ENCODE measurements at places on chromosomes 6 and 20.

DNA sequence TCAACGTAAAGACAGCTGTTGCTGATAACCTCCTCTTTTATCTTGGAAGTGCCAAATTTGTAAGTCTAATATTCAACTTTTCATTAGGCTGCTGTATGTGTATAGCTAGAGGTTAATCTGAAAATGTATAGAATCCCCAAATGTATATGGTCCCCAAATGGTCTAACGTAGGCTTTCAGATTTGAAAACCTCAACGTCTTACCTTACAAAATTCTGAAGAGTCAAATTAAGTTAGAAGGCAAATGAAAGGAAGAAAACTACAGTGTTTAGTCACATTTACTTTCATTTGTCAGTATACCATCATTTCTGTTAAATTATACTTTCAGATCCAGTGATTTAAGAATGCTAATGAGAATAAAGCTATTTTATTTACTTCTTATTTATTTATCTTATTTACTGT lies 256.9 kb downstream of the ARHGAP18 start:
- DNase-seq = no peak

DNA sequence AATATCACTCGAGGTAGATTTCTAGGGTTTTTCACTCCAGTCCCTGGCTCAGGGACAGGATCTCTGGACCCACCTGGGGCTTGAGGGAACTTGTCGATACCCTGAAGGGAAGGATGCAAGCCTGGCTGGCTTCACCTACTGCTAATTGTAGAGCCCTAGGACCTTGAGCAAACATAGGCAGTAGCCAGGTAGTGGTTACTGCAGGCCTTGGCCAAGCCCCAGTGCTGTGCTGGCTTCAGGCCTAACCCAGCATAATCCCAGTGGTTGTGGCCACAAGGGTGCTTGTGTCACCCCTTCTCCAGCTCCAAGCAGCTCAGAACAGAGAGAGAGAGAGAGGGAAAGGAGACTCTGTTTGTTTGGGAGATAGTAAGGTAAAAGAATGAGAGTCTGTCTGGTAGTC lies 5.8 kb upstream of the MCM9 start:
- no peak for DNase-seq

DNA sequence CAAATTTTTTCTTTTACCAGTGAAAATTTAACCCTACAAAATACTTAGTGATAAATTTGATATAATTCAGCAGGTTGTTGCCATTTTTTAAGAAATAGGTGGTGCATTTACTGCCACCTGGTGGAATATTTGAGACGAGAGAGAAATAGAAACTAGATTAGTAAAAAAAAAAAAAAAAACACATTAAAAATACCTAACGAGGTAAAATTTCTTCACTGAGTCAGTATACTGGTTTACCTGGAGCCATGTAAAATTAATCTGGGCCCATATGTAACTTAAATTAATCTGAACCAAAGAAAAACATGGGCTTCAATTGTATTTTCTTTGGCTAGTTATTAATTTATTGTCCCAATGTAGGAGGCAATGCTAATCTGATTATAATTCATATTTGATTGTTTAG lies 520.8 kb downstream of the EPM2A start:
- DNase-seq = no peak

DNA sequence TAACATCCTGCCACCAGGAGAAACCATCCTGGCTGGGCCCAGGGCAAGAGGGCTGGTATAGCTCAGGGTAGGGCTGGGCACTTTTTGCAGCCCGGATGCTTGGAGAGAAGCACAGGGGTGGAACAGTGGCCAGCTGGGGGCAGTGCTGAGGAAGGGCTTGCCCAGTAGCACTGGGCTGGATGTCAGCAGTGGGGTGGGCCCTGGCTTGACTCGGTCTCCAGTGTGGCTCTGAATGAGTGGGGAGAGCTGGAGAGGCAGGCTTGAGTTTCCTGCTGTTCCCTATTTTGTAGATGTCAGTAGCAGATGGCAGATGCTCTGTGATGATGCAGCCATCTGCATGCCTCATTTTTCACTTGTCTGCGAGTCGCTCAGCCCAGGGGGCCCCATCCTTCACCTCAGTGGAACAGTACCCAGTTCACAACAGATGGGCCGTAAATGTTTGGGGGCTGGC lies 56.3 kb upstream of the TULP1 start:
- peak; percentile 83 for DNase-seq

- no peak for DNase-seq
Measured at GRCh38 chr20:4299773-4300172, 284.4 kb upstream of the RNF24 start.

- DNase-seq = no peak
Measured at GRCh38 chr6:11404838-11405237, 132.7 kb upstream of the TMEM170B start.

GRCh38 chr6:1482381-1483166 lies 93.2 kb downstream of the FOXF2 start:
- no peak for DNase-seq

- no peak for DNase-seq
Measured at GRCh38 chr6:15842727-15843117, 179.9 kb upstream of the DTNBP1 start.

DNA sequence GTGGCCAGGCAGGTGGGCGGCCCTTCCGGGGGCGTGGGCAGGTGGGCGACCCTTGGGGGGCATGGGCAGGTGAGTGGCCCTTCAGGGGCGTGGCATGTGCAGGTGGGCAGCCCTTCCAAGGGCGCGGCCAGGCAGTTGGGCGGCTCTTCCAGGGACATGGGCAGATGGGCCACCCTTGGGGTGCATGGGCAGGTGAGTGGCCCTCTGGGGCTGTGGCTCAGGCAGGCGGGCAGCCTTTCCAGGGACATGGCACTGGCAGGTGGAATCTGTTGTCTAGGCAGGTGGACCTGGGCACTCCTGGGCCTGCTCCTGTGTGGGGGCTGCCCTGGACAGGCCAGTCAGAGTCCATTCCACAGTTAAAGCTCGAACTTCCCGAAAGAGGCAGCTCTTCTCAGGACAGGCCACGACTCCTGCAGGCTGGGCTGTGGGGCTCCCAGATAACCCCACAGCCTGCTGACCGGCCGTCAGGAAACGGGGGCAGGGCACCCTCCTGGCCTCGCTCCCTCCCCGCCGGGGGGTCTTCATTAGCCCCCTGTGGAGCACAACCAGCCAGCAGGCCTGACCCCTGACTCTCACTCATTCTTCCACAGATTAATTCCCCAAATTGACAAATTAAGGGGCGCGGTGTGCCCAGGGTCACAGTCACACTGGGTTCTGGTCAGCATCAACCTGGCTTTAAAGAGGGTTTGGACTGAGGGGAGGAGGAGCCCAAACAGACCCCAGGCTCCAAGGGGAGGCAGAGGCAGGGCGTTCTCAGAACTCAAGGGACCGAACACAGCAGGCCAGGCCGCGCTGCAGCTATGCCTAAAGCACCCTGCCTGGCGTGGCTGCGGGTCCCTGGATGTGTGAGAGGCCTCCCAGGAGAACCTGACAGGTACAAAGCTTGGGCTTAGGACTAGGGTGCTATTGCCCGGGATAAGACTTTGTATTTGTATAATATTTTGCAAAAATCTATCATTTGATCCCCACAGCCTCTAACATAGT lies 130.0 kb downstream of the DLL1 start:
- no peak for DNase-seq

DNA sequence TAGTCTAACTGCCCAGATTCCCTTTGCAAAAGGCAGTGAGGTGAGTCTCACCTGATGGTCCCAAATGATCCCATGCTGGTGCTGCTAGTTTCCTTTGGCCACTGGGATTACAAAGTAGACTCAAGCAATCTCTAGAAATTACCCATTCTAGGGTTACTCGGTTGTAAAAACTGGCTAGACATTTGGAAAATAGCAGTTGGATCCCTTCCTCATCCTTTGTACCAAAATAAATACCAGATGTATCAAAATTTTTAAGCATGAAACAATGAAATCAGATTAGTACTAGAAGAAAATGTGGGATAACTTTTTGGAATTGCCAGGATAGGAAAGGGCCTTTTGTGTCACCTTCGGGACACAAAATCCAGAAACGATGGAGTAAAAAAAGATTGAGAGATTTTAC lies 112.9 kb upstream of the TOP1 start:
- no peak for DNase-seq

DNA sequence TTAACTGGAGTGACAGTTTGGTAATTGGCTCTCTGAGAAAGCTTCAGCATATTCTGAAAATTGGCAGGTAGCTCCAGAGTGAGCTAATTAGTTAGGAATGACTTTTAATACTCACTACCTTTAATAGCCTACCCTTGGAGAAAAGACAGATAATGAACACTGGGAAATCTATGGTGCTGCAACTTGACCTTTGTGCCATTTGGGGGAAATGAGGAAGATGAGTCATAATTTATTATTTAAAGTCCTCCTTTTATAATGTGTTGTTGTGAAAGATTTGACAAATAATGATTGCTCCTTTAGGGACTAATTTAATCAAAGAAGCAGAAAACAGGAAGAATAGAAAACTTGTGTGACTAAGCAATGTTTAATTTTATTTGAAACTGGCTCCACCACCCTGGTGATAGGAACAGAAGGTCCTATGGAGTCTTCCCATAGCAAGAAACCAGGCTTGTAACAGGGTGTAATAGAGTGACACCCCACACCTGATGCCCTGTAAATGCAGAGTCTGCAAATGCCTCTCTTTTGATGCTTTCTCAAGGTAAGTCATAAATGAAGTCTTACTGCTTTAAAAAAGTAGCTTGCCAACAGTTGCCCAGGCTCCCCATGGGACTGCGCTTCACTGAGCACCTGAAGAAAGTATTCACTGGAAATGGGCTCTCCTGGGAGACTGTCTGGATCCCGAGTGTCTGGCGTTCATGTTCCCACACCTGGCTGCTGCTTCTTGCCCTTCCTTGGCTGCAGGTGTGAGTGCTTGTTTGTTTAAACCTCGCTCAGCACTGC lies 134.4 kb downstream of the LRRC1 start:
- DNase-seq = peak; percentile 66

GRCh38 chr20:49540232-49540620 lies 27.7 kb downstream of the PTGIS start:
- DNase-seq = no peak

GRCh38 chr20:32505723-32506473 lies 79.2 kb downstream of the NOL4L start:
- DNase-seq = no peak

- DNase-seq = no peak
Measured at GRCh38 chr6:125745281-125746018, 4.0 kb upstream of the HEY2 start.

GRCh38 chr6:105601541-105602236 lies 198.8 kb upstream of the PREP start:
- no peak for DNase-seq

DNA sequence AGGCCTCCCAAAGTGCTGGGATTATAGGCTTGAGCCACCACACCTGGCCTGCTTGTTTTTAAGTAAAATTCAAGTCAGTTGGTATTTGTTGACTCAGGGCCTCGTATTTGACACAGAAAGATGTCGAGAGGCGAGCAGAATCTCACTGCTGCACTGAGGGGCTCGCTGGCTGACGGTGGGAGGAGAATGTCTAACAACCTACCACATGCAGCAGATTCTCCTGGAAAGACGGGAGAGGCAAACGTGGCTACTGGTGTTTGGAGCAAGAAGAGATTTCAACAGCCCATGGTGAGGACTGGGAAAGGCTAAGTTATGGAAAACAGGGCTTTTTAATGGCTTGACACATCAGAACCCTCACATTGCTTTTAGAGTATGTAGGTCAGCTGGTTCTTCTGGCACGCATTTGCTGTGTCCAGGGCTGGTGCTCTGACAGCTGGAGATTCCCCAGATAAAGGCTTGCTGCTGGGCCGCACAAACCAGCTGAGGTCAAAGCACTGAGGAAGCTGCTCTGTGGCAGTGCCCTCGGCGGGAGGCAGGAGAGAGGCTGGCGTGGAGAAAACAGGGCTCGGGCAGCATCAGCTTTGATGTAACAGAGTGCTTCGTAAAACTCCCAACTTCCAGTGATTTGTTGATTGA lies 84.2 kb upstream of the FRMD1 start:
- DNase-seq = no peak

DNA sequence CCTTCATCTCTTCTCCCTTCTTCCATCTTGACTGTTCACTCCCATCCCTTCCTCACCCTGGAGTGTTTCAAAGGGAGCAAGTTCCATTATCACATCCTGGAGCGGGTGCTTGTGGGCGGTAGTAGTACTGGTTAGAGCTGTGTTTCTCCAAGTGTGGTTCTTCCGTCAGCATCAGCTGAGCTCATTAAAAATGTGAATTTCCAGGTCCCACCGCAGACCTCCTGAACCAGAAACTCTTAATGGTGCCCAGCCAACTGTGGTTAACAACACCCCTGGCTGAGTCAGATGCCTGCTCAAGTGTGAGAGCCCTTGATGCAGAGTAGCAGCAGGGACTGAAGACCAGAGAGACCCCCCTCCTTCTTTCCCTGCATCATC lies 24.4 kb downstream of the ANGPT4 start:
- no peak for DNase-seq

GRCh38 chr6:131597446-131597845 lies 24.4 kb downstream of the ARG1 start:
- no peak for DNase-seq

All from NCI-H446 treated with DMSO at 0.1 percent for 48 hours (cell line).